NCI-H2227 treated with DMSO at 0.1 percent for 48 hours (cell line): ENCODE measurements at places on chromosomes 16 and 17.

DNA sequence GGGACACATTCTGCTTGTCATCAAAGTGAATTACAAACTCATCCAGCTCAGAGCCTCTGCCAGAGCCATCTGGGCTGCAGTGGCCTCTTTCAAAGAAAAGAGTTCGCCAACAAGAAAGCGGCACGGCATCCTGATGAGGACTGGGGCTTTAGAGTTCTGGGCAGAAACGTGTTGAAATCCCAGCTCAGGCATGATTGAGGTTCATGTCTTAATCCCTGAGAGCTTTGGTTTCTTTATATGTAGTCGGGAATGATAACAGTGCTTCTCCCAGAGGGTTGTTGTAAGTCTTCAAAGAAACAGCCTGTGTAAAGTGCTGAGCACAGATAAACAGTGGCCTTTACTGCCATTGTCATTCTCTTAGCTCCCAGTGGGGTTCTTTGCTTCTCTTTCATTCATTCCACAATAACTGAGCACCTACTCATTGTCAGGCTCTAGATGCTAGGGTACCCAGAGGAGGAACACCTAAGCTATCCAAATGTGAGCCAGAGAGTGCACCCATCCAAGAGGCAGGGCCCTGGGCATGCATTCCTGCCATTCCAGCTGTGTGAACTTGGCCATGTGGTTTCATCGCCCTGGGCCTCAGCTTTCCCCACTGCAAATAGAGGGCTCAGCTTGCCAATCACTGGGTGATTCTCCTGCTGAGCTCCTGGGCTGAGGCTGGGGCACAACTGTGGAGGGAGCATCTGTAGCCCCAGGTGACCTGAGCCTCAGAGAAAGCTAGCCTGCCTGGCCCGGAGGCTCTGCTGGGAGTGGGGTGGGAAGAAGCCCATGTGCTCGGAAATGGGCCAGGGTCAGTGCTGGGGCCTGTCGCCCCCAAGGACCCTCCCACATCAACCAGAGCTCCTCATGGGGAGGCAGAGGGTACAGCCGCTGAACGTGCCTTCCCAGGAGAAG lies 38.3 kb upstream of the CRHR1 start:
- no peak for DNase-seq

DNA sequence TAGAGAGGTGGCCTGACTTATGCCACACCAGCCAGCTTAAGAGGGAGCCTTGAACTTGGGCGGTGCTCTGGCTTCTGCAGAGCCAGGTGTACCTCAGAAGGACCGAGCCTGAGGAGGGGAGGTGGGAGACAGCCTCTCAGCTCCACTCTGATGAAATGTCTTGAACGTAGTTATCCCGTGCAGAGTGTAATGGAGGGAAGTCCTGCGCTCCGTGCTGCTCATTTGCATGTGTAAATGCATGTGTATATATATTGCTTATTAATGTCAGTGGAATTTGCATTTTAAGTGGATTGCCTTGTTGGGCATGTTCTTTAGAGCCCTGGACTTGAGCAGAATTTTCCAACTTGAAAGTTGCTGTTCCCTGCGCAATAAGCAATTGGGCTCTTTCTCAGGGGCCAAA lies 264.9 kb upstream of the SDK2 start:
- no peak for DNase-seq

DNA sequence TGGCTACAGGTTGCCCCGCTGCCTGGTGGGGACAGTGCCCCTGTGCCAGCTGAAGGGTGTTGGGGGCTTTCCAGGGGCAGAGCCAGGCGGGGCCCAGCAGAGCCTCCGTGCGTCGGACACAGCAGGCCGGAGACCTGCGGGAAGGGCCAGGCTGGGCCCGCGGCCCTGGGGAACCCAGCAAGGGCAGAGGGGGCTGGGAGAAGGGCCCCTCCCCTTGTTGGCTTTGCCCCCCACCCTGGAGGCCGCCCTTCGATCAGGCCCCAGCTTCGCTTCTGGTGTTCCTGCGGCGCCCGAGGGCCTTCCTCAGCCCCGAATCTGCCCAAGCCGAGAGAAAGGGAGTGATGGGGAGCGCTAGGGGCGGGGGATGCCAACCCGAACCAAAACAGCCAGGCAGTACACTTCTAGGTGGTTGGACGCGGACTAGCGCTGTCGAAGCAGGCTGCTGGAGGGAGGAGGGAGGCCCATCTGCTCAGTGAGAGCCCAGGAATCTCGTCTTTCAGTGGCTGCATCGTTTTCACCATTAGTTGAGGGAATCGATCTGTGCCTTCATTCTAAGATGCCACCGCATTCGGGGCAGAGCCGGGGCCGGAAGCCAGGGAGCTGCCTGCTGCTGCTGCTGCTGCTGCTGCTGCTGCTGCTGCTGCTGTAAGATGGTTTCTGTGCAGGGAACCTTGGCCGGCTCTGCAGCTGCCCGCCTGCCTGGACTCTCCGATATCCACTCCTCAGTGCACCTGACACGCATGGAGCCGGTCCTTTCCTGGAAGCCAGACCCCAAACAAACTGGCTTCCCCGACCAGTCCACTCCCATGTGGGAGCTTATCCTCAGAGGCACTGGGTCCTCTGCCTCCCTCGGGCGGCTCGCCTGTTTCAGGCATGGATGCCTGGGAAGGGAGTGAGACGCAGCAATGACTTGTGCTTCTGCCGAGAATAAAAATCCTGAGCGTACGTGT lies 1.7 kb downstream of the JPH3 start:
- DNase-seq: no peak

DNA sequence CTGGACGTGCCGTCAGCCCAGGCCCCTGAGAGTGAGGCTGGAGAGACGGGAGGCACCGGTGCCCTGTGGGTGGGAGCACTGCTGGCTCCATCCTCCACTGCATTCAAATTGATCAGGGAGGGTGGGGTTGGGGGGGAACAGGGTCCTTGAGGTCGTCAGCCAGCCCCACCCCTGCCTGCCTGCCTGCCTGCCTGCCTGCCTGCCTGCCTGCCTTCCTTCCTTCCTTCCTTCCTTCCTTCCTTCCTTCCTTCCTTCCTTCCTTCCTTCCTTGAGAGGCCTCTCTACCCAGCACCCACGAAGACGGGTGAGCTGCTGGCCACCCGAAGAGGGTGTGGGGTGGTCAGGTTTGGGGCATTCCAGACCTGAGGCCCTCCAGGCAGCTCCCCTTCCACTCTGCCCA lies 16.0 kb downstream of the BAHCC1 start:
- DNase-seq: no peak

DNA sequence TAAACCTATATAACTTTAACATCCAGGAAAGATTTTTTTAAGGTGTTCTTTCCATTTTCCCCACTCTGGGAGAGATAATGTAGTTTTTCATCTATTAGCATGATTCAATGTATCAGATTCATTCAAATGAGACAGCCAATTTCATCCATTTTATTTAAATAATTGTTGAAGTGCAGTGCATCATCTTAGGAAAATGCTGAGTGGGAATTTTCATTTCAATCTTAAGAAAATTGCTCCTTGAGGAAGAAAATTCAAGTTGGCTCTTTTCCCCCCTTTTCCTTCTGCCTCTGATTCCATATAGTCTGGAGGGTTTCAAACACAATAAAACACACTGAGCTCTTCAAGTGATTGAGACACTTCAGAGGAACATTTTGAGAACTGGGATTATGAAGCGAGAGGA lies 3.4 kb upstream of the KCNJ16 start:
- no peak for DNase-seq

DNA sequence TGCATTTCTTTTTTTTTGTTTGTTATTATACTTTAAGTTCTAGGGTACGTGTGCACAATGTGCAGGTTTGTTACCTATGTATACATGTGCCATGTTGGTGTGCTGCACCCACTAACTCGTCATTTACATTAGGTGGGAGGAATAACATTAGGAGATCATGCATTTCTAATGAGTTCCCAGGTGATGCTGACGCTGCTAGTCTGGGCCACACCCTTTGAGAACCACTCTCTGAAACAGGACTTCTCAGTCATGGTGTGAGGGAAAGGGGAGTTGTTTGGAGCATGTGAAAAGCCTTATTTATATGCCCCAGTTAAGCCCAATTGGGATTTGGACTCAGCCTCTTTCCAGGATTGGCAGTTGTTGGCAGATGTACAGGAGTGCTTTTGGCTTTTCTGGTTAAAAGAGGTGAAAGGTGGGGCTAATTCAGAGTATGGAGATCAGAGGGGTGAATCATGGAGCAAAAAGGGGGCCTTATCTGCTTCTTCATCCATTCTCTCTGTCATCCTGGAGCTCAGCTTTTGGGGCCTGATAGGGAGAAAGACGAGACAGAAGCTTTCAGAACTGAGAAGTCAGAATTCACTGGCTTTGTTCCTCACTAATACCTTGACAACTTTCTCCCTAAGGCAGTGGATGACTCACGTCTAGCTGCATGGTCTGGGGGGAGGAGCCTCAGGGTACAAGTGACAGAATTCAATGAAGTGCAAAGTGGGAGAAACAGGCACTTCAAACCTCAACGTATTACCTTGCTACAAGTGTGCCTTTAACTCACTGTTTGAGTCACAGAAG lies 180.0 kb upstream of the CACNG3 start:
- DNase-seq: no peak

- no peak for DNase-seq
Observed at GRCh38 chr16:27486760-27487159, 63.0 kb downstream of the GTF3C1 start.

DNA sequence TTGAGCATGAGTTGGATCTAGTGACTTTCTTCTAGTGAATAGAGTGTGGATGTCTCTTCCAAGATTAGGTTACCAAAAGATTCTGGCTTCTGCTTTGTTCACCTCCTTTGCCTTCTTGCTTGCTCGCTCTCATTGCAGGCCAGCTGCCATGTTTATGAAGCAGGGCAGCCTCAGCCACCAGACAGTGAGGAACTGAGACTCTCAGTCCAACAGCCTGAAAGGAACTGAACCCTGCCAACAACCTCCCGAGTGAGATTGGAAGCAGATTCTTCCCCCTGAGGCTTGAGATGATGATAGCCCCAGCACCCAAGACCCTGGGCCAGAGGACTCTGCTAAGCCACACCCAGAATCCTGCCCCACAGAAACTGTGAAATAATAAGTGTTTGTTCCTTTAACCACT lies 48.4 kb downstream of the NOG start:
- DNase-seq: no peak

DNA sequence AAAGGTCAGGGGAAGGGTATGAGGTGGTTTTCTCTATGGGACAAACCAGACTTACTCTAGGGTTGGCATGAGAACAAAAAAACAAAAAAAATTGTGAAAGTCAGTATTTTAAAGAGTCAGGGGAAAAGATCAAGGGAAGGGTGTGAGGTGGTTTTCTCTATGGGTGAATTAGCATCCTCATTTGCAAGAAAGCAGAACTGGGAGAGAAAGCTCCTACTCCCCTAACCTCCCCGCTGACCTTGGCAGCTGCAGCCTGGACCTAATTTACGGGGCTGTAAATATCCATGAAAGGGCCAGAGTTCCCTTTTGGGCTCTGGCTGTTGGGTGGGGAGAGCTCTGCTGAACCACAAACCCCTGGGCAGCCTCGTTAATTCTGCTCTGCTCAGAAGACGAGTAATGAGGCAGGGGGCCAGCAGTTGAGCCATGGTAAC lies 10.6 kb downstream of the RHBDL3 start:
- DNase-seq: no peak

GRCh38 chr17:38619451-38619795 lies 13.7 kb upstream of the SRCIN1 start:
- no peak for DNase-seq

- DNase-seq: no peak
Observed at GRCh38 chr16:4780235-4780634, 7.9 kb downstream of the SEPTIN12 start.

GRCh38 chr17:44955674-44956425 lies 8.3 kb upstream of the KIF18B start:
- no peak for DNase-seq

- DNase-seq: no peak
Observed at GRCh38 chr17:67151717-67152116, 93.3 kb downstream of the HELZ start.

DNA sequence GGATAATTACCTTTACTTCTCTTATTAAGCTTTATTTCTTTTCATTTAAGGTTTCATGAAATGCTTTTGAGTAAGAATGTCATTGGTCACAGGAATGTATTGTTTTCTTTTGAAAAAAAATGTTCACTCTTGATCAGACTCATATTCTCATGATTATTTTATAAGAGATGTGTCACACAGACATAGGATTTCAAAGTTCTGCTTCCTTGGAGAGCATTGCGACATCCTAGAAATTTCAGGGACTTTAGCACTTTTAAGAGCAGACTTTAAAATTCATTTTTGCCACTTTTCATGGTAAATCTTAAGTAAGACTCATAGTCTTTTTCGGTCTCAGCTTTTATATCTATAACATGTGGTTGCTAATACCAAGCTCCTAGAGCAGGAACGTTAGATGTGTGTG lies 314.7 kb downstream of the CDH8 start:
- DNase-seq: no peak

- DNase-seq: peak; percentile 51
Observed at GRCh38 chr17:42132941-42133340, 10.3 kb downstream of the HSPB9 start.

- DNase-seq: no peak
Observed at GRCh38 chr17:6786618-6787017, 10.6 kb downstream of the FBXO39 start.
